ENCODE measurements at places on chromosomes 7 and 10.

GRCh38 chr7:39609113-39609934 is 14.0 kb upstream of the RALA start:
- DNase-seq = peak; percentile 67

DNA sequence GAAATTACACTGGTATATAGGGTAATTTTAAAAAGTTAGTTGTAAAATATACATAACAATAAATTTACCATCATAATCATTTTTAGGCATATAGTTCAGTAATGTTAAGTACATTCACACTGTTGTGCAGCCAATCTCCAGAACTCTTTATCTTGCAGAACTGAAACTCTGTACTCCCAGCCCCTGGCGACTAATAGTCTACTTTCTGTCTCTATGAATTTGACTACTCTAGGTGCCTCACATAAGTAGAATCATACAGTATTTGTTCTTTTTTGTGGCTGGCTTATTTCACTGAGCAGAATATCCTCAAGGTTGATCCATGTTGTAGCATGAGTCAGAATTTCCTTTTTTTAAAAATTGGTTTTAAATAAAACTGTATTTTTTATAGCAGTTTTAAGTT is 41.4 kb downstream of the NRF1 start:
- DNase-seq = no peak

DNA sequence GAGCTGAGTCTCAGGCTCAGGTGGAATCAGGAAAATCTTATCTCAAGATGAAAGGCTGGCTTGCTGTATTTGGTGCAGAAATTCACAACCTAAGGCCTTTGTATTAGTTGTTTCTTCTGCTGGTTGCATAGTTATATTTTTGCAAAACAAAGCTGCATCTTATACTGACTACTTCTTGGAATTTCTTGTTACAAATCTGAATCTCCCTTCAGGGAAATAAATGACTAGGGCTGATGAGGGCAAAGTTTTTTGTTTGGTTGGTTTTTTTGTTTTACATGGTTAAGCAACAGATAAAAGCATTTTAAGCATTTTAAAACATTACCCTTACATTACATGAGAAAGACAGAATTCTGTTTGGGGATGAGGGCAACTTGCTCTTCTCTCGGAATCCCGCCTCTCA is 13.9 kb upstream of the LRRN3 start:
- DNase-seq = no peak

DNA sequence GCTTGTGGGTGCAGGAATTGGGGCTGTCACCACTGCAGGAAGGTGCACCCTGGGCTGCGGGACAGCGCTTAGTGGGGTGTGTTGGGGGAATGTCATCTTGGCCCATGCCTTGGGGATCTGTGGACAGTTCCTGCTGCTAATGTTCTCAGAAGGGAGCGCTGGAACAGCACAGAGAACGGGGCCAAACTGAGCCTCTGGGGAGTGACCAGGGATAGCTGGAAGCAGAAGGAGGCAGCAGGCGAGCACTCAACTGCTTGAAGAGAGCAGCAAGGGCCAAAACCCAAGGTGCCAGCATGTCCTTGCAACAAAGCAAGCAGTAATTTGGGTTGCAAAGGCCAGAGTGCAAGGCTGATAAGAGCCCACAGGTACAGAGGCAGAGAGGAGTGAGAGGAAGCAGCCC is 31.3 kb upstream of the WDFY4 start:
- no peak for DNase-seq

DNA sequence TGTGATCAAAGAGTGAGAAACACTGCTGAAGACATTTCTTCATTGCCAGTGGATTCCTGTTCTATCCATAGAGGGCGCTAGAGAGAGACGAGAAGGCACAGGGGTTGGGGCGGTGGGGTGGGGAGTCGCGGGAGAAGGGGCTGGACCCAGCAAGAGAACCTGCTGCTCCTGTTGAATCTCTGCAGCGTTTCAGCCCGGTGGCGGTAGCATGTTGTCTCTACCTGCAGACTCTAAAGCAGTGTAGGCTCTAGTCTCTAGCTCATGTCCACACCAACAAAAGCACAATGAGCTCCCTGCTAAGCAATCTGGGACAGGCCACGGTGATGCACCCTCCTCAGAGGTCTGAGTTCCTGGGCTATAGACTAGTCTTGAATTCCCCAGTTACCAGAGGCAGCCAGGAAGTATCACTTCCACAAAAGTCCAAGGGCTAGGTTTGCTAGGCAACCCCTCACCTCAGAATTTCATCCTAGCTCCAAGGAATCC is 167.7 kb downstream of the DGKB start:
- DNase-seq = no peak
